ENCODE measurements at places on chromosomes 7 and 10. TPM values are rescaled to one million over a fixed set of nuclear protein-coding genes. Genes with fewer than 3 reads are reported as not detected.

The FAM170B gene
- total RNA-seq: not detected

- no peak for DNase-seq
Observed at GRCh38 chr7:67344481-67345193, 348.0 kb downstream of the TYW1 start.

The ZNF488 gene
- total RNA-seq: not detected

GRCh38 chr7:47739891-47740290 is 158.0 kb upstream of the TNS3 start:
- no peak for DNase-seq

DNA sequence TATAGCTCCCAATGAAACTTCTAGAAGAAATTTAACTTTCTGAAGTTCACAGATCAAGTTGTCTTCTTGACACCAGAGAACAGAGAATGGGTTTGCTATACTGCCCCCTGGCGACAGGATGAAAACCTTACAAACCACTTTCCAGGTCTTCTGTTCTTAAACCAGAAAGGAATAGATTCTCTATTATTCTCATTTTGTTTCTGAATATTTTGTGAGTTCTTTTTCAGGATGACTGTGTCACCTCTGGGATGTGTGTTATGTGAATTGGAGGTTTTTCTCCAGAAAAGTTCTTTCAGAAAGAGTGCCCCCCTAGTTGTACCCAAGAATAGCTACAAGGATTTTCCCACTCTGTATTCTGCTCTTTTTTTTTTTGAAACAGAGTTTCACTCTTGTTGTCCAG is 6.3 kb downstream of the IFT22 start:
- no peak for DNase-seq

GRCh38 chr7:88001744-88002530 is 67.9 kb downstream of the ADAM22 start:
- no peak for DNase-seq

DNA sequence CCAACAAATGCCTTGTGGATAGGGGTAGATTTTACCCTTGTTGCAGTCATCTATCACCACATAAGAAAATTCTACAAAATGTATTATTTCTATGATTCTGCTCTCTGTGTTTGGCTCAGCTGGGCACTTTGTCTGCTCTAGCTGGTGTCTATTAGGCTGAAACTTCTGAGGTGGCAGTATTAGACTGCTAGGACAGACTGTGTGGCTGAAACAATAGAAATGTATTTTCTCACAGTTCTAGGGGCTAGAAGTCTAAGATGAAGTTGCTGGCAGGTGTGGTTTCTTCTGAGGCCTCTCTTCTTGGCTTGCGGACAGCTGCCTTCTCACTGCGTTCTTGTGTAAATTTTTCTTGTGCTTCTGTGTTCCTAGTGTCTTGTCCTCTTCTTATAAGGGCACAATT is 1139.6 kb upstream of the LRRTM3 start:
- no peak for DNase-seq

- no peak for DNase-seq
Observed at GRCh38 chr7:16960337-16960965, 78.7 kb upstream of the AGR3 start.
